ENCODE measurements at places on chromosomes 12 and 14. TPM values are rescaled to one million over a fixed set of nuclear protein-coding genes. Genes with fewer than 3 reads are reported as not detected.

- no peak for DNase-seq
Observed at GRCh38 chr14:30195941-30196340, 268.3 kb upstream of the PRKD1 start.

- DNase-seq: no peak
Observed at GRCh38 chr14:95529216-95529615, 5.6 kb upstream of the GLRX5 start.

DNA sequence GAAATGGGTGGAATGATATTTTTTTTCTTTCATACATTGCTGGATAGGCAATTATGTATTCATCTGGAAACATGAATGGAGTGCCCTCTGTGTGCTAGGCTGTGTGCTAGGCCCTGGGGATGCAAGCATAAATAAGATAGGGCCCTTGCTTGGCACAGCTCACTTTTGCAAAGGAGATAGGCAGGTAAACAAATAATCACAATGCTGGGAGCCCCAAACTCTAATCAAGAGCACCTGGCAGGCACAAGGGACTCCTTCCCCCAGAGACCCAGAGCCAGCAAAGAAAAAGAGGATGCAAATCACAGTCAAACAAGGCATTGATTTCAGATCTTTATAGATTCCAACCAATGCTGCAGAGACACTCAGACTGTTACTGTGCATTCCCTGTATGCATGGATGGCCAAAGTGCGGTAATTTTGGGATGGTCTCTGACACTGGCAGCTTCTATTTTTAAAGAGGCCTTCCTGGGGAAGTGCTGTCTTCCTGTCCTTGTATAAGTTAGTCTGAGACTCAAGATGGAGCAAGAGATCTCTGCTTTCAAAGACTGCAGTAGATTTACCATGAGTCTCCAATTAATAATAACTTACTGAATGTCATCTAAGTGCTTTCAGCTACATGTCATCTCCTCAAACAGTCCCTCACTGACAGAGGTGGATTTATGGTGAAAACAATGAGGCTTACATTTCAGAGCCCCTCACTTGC lies 45.1 kb upstream of the CPM start:
- DNase-seq: no peak

GRCh38 chr14:95668235-95668772 lies 17.9 kb upstream of the TCL1B start:
- no peak for DNase-seq

- no peak for DNase-seq
Observed at GRCh38 chr12:10068644-10069043, 30.1 kb downstream of the CLEC1A start.

- DNase-seq: no peak
Observed at GRCh38 chr12:29609431-29610215, 112.1 kb upstream of the OVCH1 start.

DNA sequence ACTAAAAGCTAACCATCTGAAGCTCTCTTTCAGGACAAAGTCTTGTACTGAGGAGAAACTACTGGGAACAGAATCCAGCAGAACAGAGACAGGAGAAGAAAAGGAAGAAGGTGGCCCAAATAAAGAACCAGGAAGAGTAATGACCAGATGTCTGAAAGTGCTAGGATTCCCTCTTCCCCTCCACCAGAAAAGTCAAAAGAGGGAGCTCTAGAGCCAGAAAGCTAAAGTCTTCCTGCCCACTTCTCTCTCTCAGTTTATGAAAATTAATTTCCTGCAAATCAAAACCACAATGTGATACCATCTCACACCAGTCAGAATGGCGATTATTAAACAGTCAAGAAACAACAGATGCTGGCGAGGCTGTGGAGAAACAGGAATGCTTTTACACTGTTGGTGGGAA lies 47.2 kb downstream of the SPPL3 start:
- no peak for DNase-seq

DNA sequence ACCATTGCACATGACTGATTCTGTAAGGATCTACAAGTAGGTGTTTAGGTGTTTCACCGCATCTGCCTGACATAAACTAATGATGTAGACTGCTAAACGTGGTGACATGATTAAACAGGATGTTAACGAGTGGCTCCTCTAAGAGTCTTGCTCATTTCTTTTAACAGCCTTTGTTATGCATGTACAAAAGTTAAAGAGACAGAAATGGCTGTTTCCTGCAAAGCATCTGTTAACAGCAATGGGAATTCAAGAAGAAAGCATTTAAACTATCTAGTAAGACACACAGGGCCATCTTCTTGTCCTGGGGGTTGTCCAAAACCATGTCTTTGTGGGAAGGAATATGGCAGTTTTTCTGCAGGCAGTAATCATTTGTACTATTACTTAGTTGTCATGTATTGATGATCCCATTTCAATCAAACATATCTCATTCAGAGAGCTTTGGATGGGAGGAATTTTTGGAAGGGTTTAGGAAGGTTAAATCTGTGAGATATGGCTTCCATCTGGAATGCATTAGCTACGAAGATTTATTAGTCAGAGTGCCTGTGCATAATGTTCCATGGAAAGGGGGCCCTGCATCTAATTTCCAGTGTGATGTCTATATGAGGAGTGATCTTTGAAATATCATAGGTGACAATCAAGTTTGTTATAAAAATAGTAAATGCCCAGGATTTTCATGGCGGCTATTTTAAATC lies 495.1 kb downstream of the EGLN3 start:
- no peak for DNase-seq

- DNase-seq: no peak
Observed at GRCh38 chr12:51938726-51939125, 12.8 kb upstream of the ACVR1B start.

DNA sequence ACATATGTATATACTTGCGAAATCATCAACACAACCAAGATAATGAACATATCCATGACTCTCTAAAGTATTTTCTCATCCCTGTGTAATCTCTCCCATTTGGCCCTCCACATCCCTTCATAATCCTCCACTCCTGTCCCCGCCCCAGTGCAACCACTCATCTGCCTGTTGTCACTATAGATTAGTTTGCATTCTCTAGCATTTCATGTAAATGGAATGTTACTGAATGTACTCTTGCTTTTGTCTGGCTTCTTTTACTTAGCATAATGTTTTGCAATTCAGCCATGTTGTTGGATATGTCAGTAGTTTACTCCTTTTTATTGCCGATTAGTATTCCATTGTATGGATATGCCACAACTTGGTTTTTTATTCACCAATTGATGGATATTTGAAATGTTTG lies 99.1 kb downstream of the BICD1 start:
- DNase-seq: no peak

DNA sequence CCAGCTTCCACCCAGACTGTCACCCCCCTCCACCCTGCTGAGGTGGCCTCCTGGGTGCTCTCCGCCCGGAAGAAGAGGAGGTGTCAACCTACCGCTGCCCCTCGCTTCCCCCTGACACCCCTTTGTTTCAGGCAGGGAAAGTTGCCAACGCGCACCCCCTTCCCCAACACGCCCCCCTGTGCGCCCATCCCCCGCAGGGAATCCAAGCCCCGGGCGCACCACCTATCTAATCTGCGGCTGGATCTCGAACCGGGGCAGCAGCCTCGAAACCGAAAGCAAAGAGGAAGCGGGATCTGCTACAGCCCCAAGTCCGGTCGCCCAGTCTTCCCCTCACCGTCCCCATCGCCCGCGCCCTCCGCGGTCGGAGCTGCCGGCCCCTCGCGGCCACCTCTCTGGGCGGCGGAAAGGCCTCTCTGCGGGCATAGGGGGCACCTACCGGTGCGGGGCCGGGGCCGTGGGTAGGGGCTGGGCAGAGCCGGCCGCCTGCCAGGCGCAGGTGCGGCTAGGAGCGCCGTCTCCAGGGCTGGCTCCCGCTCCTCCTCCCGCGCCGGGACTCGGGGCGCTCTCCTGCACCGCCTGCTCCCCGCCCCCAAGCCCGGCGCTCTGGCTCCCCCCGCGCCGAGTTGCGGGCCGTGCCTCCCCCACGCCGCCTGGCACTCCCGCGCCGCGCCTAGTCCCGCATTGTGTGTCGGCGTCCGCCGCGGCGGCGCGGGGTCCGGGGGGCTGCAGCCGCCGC lies 18.3 kb upstream of the PLEKHH1 start:
- peak; percentile 65 for DNase-seq

DNA sequence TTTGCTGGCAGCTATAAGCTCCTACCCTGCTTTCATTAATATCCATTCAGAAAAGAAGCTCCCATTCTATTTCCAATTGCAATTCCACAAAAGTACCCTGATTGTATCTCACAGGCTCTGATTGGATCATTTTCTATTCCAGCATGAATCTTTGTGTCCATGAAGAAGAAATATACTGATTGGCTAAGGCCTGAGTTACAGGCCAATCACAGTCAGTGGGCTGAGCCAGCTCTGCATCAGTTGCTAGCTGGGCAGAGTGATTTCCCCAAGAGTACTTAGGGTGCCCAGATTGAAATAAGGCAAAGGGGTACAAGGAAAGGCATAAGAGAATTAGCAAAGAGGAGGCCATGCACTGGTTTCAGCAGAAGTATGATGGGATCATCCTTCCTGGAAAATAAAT lies 14.4 kb downstream of the ART4 start:
- DNase-seq: no peak

DNA sequence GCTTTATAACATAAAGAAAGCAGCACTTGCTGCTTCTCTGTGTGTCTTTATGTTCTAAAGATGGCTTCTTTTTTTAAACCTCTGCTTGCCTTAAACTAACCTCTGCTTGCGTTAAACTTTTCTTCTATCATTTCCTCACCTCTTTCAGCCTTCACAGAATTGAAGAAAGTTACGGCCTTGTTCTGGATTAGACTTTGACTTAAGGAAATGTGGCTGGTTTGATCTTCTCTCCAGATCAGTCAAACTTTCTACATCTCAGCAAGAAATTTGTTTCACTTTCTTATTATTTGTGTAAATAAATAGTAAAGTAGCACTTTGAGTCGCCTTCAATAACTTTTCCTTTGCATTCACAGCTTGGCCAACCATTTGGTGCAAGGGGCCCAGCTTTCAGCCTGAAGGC lies 64.2 kb downstream of the CMAS start:
- DNase-seq: no peak

DNA sequence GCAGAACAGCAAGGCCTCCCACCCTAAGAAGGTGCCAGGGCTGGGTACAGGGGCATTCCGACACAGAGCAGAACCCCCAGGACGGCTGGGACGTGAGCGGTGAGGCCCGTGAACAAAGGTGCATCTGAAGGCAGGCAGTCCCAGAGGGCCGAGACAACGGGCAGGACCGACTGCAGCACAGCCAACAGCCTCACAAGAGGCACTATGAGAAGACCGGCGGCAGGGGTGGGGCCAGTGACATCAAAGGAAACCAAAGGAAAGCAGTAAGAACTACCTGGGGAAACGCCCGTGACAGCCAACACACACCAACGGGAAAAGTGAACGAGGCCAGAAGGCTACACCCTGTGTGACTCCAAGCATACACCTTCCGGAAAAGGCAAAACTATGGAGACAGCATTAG lies 9.1 kb downstream of the BTBD6 start:
- DNase-seq: no peak

GRCh38 chr12:52834727-52835001 lies 553 bp upstream of the KRT79 start:
- DNase-seq: no peak

DNA sequence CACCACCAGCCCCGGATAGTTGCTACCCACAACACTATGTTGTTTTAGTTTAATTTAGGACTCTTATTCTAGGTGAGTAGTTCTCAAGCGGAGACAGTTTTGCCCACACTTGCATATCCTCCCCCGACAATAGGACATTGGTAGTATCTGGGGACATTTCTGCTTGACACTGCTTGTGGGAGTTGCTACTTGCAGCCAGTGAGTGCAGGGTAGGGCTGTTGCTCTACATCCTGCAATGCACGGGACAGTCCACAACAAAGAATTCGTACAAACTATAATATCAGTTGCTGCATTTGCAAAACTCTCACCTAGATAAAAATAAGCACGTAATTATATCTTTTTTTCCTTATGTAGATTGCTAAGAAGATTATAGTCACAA lies 111.8 kb upstream of the DNM1L start:
- DNase-seq: no peak

GRCh38 chr14:95335071-95335470 lies 15.4 kb upstream of the CLMN start:
- no peak for DNase-seq

DNA sequence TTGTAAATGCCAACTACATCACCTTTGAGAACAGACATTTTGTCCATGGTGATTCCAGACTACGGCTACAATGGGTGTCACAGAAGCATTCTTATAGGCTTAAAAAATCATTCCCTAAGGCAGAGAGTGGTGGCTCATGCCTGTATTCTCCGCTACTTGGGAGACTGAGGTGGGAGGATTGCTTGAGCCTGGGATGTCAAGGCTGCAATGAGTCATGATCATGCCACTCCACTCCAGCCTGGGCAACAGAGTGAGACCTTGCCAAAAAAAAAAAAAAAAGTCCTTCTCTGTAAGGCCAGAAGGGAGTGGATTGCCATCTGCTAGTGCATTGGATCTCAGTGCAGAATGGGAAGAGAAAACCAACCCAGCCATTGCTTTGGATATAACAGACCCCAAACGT lies 522.5 kb downstream of the VRK1 start:
- DNase-seq: no peak

- no peak for DNase-seq
Observed at GRCh38 chr12:66159123-66159522, 10.7 kb downstream of the TMBIM4 start.

GRCh38 chr14:38080696-38081095 lies 127.0 kb upstream of the SSTR1 start:
- DNase-seq: no peak

DNA sequence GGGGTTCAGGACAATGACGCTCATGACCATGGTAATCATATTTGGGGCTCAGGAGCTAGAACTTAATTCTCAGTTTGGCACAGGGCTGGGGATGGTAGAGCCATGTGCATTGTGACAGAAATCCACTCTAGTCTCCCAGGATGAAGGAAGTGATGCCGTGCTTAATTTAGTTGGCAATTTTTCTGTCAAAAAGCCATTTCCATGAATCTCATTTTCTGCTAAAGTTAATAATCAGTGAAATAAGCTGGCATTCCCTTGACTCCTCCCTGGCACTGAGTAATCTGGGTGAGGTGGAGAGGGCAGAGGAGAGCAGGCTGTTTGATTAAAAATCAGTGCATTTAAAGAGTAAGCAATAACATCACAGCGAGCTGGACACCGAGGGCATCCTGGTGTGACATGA lies 45.0 kb upstream of the GPR68 start:
- DNase-seq: no peak

SERPINA9 gene
- not detected for total RNA-seq

TAS2R20 gene
- total RNA-seq: 1.5 TPM

SUOX gene
- total RNA-seq: 2.5 TPM

OXA1L gene
- total RNA-seq: 106 TPM

OLR1 gene
- total RNA-seq: not detected

TTC9 gene
- 11.8 TPM for total RNA-seq

TGM1 gene
- 5.1 TPM for total RNA-seq

SMCO2 gene
- 0.89 TPM for total RNA-seq

VWF gene
- not detected for total RNA-seq

GLI1 gene
- total RNA-seq: 0.53 TPM

CLEC4A gene
- total RNA-seq: 0.19 TPM
